Astrocyte of the hippocampus (primary cell): ENCODE measurements at places on chromosomes 3 and 15.
A peak's percentile ranks its signal among the peaks of the same experiment; 100 is the strongest.

DNA sequence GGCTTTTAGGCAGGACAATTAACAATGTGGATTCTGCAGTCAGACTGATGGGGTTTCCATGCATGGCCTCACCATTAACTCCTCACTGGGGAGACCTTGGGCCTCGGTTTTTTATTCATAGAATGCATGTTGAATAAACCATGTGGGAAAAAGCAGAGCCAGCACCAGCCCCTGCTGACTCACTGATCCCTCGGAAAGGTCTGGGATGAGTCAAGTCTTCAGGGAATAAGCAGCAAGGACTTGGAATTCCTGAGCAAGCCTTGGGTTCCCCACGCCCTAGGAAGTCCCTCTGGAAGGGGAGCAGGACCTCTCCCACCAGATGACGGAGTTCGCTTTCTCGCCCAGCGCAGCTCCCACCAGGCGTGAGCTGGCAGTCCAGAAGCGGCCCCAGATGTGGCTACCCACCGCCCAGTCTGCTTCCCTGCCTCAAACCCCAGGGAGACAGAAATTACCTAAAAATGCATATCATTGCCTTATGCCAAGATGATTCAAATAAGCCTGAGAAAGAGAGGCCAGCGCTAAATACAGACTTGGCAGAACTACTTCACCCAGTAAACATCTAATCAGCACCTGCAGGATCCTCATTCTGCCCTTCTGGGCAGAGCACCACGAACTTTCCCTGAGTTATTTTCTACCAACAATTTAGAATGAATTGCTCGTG is 45.4 kb downstream of the BTD start:
- DNase-seq, result peak; percentile 95

- no peak for DNase-seq
Measured at GRCh38 chr3:150006794-150007193, 36.1 kb upstream of the PFN2 start.

- DNase-seq, result peak; percentile 76
Measured at GRCh38 chr15:23642413-23643044, 5.1 kb downstream of the MAGEL2 start.

- peak; percentile 32 for DNase-seq
Measured at GRCh38 chr15:61226361-61227256, 2.5 kb downstream of the RORA start.

- no peak for DNase-seq
Measured at GRCh38 chr3:39128951-39129350, 21.5 kb downstream of the TTC21A start.

DNA sequence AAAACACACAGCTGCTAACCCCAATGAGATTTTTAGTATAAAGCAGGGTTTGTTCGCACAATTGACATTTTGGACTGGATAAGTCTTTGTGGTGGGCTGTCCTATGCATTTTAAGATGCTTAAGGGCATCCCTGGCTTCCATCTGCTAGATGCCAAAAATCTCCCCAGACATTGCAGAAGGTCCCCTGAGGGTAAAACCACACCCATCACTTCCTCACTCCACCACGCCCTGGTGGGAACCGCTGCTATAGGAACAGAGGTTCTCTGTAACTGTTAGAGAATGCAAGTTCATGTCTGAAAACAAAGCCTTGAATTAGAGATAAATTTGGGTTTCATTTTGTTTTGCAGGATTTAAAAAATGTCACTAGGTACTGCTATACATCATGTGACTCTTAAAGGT is 67.7 kb downstream of the ARHGEF26 start:
- DNase-seq, result no peak

GRCh38 chr3:29514170-29514569 is 233.3 kb downstream of the RBMS3 start:
- no peak for DNase-seq

DNA sequence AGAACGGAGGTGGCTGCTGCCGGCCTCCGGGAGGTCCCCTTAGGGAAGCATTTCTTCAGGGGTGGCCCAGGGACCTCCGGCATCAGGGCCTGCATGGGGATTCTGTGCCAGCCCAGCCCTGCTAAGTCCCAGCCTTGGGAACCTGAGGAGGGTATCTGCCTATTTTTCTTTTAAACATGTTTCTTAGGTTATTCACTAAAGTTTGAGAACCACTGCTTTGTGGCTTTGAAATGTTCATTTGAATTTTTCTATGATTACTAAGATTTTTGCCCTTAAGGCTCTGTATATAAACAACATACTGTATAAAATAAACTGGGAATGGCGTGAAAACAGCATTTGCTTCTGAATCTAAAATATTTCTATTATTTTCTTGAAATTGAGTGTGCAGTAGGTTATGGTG is 24.4 kb downstream of the FAN1 start:
- DNase-seq, result peak; percentile 2

GRCh38 chr15:39591896-39592315 is 11.0 kb downstream of the THBS1 start:
- DNase-seq, result peak; percentile 23

GRCh38 chr3:48092270-48092669 is 76.1 kb upstream of the MAP4 start:
- DNase-seq, result no peak

GRCh38 chr3:16658925-16659793 is 53.9 kb upstream of the DAZL start:
- no peak for DNase-seq

DNA sequence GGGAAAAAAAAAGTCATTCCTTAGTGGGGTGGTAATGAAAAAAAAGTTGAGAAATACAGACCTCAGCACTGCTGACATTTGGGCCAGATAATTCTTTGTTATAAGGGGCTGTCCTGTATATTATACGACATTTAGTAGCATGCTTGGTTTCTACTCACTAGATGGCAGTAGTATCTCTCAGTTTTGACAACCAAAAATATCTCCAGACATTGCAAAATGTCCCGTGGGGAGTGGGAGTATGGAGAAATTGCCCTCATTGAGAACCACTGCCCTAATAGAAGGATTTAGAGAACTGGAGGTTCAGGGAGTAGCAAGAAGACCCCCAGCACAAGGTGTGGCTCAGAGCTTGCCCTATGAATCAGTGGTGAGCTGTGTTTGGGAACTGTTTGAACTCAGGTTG is 28.6 kb upstream of the TEX264 start:
- peak; percentile 10 for DNase-seq

DNA sequence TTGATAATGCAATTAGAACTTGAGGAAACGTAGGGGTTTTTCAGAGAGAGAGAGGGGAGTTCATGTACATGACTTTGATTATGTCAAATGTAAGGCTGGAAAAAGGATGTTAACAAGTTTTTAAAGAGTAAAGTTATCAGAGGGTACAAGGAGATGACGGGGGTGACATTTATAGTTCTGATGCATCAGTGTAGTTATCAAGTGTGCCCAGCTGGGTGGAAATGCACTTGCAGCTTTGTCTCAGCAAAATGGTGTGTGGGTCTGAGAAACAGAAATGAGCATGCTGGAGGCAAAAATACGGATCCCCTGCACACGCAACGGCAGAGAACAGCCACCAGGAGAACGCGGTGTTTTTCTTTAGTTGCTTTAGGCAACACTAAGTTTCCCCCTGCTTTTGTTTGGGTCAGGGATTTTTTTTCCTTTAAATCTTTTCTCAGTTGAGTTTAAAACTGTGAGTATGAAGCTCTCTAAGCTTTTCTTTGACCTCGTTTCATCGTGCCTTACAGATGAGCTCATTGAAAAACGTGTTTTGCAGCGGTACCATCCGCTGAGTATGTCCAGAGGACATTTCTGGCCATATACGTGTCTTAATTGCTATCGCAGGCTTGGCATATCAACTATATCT is 205.4 kb downstream of the PDZRN3 start:
- no peak for DNase-seq
